ENCODE measurements at places on chromosomes 1 and 21.

GRCh38 chr1:24541711-24542346 lies 14.1 kb upstream of the NCMAP start:
- no peak for DNase-seq

- no peak for DNase-seq
Measured at GRCh38 chr1:19219451-19219850, 9.4 kb upstream of the UBR4 start.

GRCh38 chr1:241499910-241500309 lies 19.6 kb downstream of the FH start:
- DNase-seq = no peak

GRCh38 chr1:197811769-197812168 lies 36.5 kb upstream of the DENND1B start:
- DNase-seq = no peak
